ENCODE measurements at places on chromosomes 11 and 22.

- DNase-seq: no peak
Measured at GRCh38 chr11:26729284-26729683, 7.4 kb upstream of the SLC5A12 start.

GRCh38 chr22:20930004-20930403, 12.8 kb downstream of the CRKL start:
- DNase-seq: no peak

DNA sequence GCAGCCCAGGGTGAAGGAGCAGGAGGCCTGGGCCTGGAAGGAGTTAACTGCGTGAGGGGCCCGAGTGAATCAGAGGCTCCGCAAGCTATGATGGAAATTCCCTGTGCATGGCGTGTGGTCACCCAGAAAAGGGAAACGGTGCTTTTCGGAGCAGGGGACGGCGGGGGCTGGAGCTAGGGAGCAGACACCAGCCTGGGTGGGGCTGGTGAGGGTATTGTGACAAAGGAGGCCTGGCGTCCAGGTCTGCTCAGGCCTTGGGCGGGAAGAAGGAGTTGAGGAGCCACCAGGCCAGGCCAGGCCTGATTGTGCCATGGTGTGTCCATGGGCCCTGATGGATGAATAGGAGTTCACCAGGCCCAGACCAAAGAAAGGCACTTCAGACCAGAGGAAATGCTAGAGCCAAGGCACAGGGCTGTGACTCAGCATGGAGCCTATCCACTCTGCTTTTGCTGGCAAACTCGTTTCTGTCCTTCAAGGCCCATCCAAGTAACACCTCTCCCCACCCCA, 12.8 kb upstream of the SPI1 start:
- no peak for DNase-seq

GRCh38 chr11:27158456-27159334, 118.1 kb downstream of the BBOX1 start:
- DNase-seq: peak; percentile 34

GRCh38 chr11:17743808-17744119, 9.2 kb downstream of the KCNC1 start:
- DNase-seq: no peak

DNA sequence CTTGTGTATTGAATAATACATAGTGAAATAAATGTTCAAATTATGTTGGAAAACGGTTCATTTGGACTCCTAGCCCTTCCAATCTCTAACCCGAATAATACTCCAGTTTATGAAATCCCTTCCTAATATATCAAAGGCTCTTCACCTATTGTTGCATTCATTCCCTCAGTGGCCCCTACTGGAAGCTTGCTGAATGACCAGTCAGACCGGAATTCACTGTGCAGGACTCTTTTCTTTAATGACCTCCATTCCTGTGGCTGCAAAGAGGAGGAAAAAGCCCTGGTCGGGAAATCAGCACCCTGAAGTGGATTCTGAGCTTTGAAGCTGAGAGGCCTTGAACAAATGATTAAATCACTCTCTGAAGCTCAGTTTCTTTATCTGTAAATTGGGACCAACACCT, 19.1 kb upstream of the RCN1 start:
- no peak for DNase-seq

DNA sequence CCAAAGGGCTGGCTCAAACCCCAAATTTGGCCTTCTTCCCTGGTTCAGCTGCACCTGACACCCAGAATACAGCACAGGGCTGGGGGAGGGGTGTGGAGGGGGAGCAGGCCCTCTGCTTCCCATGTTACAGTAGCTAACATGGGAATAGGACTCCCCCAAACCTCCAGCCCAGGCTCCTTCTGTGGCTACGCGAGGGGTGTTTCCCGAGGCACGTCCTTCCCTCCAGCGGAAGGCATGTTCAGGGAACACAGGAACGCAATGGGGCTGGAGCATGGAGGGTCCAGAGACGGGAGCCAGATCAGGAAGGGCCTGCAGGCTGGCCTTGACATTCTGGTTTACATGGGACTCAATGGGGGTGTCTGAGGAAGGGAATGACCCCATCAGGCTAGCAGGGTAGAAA, 11.8 kb upstream of the IGLL1 start:
- DNase-seq: no peak

DNA sequence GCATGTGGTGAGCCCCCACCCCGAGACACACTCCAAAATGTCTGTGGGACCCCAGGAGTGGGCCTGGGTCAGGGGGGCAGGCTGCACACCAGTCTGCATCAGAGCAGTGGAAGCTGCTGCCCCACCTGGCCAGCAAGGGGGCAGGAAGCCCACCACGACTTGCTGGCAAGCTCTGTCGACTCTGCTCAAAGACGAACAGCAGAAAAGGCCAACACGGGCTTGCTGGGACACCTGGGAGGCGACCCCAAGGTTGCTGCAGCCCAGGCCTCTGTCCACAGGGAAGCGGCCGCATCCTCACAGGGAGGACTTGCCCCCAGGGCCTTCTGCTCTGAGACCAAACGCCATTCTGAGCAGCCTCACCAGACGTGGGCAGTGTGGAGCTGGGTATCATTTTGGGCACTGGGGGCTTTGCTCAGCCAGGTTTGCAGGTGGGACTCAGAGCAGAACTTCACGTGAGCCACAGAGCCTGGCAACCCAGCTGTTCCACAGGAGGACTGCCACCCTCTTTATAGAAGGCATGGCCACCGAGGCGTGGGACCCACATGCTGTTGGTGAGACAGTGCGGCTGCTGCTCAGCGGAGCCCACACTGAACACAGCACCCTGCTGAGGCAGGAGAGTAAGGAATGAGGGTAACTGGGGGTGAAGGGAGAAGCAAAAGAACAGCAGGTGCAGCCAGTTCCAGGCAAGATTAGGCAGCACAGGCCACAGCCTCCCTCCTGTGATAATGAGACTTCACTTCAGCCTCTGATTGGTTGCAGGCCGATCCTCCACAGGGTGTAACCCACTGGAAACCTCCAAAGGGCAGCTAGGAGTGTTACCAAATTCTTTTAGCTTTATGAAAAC, 11.0 kb downstream of the IL17REL start:
- peak; percentile 61 for DNase-seq

GRCh38 chr11:86043765-86044503, 24.9 kb downstream of the PICALM start:
- DNase-seq: no peak

DNA sequence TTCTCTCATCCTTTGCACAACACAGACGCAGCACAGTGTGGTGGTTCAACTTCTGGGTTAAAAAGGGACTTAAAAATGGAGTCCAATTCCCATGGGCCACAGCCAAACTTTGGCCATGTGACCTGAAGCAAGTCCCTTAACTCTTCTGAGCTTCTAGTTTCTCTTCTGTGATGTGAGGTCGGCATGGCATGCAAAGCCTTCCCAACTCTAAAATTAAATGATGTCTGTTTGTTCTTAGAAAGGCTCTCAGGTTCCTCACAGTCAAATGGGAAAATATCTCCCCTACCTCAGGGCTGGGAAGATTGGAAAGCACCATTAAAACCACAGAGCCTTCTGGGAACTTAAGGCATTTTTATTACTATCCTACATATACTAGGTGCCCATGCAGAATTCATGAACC, 38.8 kb downstream of the LGR4 start:
- no peak for DNase-seq

DNA sequence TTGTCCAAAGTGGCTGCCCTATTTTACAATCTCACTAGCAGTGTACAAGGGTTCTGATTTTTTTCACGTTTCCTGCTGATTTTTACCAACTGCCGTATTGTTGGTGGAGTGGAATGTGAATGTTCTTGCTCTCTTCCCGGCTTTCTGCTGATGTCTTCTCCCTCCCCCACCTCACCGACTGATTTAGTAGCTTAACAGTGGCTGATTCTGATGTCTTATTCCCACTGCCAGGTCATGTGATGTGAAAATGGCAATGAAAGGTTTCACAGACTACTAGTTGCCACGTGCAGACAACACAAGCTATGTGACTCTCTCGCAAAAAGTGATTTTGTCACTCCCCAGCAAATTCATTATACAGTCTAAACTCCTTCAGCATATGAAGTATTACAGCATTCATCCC, 17.3 kb upstream of the NEU3 start:
- no peak for DNase-seq

DNA sequence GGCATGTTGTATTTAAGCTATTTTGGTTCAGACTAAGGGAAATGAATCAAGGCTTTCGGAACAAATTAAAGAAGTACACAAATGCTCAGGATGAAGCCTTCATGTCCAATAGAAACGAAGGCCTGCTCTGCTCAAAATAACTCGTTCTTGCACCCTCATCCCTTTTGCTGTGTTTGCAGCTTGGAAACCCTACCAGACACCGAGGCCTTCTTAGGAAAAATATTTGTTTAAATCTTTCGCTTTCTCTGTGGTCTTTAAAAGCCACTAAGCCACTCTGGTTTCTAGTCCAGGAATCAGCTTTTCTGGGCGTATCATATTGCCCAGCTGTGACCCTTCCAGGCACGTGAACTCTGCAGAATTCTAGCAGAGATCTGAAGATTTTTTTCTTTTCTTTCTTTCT, 60.9 kb upstream of the HSPA8 start:
- no peak for DNase-seq

GRCh38 chr11:99960536-99960935, 726.6 kb upstream of the ARHGAP42 start:
- DNase-seq: no peak

DNA sequence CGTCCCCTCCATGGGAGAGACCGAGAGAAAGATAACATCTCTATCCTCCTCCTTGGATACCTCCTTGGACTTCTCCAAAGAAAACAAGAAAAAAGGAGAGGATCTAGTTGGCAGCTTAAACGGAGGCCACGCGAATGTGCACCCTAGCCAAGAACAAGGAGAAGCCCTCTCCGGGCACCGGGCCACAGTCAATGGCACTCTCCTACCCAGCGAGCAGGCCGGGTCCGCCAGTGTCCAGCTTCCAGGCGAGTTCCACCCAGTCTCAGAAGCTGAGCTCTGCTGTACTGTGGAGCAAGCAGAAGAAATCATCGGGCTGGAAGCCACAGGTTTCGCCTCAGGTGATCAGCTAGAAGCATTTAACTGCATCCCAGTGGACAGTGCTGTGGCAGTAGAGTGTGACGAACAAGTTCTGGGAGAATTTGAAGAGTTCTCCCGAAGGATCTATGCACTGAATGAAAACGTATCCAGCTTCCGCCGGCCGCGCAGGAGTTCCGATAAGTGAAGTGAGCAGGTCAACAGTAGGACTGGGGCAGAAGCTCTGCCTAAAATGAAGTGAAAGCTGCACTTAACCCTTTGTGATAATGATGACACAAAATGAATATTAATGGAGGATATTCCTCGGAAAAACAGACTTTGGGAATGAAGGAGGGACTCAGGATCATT, 65.3 kb downstream of the WNT11 start:
- no peak for DNase-seq

DNA sequence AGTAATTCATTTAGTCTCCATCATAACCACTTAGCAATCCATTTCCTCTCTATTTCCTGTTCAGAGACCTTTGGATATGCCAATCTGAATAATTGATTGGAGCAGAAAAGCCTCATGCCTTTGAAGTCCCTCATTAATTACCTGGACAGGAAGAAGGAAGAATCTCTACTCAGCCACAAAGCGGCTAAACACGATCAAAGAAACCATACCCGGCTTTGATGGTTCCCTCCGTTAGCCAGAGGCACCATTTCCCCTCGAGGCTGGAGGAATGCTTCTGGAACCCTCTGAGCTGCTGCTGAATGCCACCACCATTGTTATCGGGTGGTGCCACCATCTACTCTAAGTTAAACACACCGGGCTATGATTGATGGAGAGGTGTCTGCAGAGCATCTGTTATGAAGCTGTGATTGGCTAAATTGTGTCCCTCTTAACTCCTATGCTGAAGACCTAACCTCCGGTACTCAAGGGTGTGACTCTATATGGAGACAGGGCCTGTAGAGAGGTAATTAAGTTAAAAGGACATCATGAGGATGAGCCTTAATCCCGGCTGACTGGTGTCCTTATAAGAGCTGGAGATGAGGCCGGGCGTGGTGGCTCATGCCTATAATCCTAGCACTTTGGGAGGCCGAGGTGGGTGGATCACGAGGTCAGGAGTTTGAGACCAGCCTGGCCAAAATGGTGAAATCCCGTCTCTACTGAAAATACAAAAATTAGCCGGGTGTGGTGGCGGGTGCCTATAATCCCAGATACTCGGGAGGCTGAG, 168.6 kb downstream of the CTTN start:
- DNase-seq: no peak

- no peak for DNase-seq
Measured at GRCh38 chr11:12499071-12499470, 121.7 kb downstream of the PARVA start.

GRCh38 chr11:102451681-102452460, 694 bp downstream of the TMEM123 start:
- peak; percentile 67 for DNase-seq

- no peak for DNase-seq
Measured at GRCh38 chr11:106477776-106478175, 400.3 kb downstream of the AASDHPPT start.

- DNase-seq: no peak
Measured at GRCh38 chr11:25587496-25587895, 744.4 kb upstream of the ANO3 start.

- no peak for DNase-seq
Measured at GRCh38 chr11:36684840-36685801, 87.1 kb upstream of the RAG2 start.

GRCh38 chr11:118635237-118635591, 27.8 kb downstream of the PHLDB1 start:
- DNase-seq: no peak

GRCh38 chr11:64409707-64410403, 50.9 kb downstream of the RPS6KA4 start:
- DNase-seq: no peak

DNA sequence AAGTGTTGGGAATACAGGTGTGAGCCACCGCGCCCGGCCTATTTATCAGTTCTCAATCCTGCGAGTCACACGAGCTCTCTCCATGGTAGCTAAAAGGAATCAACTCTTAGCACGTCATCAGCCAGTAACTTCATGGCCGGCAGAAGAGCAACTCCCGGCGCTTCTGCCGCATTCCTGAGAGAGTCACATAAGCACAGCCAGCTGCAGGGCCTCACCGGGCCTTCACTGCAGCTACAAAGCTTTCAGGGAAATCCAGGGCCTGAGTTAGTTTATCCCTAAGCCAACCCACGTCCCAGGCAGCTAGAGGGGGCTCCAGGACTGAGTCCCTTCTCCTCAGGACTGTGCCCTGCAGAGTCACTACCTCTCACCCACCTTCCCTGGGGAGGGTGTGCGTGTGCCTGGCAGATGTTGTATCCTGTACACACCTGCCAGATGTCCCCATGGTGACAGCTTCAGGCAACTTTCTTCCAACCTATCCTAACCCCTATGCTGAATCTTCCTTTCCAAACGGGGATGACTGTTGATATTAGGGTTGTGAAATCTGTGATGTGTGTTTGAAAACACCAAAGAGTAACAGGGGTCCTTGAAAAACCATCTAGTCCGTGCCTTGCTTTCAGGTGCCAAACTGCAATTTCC, 45.9 kb upstream of the ARFGAP3 start:
- DNase-seq: no peak

GRCh38 chr22:41772198-41772597, 28.3 kb upstream of the CCDC134 start:
- no peak for DNase-seq

DNA sequence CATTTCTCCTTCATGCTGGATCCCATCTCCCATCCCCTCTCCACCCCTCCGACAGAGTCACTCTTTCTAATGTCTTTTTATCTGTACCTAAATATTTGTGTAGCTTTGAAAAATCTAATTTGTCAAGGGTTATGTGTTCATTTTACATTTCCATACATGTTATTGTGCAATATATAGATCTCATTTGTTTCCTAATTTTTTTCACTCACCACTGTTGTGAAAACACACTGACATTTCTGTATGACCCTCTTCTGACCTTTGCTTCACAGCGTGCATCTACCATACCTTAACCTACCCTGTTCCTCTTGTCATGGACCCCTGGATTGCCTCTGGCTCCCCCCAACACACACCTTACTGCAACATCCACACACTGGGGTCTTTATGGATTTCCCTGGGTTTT, 942.9 kb downstream of the TBC1D22A start:
- no peak for DNase-seq

Measured in COR-L47 (cell line).